Effector CD8-positive, alpha-beta T cell (primary cell): ENCODE measurements at places on chromosomes 3 and 15.

- no peak for DNase-seq
Measured at GRCh38 chr15:32872621-32873283, 154.9 kb downstream of the GREM1 start.

GRCh38 chr3:159898147-159898546, 90.5 kb upstream of the IL12A start:
- DNase-seq = no peak

DNA sequence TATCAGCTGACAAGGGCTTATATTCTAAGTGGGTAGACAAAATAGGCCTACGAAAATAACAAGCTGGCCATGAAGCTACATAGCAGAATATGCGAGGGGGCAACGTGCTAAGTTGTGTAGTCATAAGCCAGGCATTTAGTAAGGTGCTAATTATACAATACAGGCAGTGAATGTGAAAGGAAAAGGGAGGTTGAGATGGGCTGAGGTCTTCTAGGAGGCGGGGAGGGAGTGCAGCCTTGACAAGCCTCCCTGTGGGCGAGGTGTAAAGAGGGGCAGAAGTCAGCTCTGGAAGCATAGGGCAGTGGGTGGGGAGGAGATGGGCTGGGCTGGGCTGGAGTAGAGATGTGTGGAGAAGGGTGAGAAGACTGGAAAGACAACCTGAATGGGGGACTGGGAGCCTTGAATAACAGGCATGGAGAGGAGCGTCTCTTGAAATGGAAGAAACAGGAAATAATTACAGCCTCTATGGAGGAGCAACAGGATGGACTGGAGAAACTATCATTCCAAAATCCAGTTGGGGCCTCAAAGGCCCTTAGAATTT, 1.2 kb downstream of the TIGIT start:
- DNase-seq = no peak

DNA sequence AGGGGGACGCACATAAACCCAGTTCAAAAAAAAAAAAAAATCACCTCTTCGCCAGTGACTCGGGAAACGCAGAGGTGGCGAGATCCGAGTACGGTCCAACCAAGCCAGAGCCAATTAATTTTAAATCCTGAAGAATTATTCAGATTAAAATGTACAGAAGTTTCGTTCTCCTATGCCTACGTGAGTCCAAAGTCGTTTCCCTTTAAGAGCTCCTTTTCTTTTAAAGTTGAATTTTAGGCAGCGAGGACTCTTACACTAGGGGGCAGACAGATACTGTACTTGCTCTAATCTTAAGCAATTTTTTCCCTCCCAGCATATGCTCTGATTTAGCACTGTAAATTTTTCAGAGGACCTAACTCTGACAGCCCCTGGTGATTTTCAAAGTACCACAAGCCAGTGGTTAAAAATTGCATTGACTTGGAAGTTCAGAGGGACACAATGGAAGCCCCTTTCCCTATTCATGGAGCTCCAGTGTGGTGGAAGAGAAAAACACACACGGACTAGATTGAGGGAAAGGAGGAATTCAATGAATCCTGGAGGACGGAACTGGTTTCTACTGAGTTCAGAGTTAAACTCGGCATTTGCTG, 3.3 kb upstream of the NR2F2 start:
- no peak for DNase-seq

DNA sequence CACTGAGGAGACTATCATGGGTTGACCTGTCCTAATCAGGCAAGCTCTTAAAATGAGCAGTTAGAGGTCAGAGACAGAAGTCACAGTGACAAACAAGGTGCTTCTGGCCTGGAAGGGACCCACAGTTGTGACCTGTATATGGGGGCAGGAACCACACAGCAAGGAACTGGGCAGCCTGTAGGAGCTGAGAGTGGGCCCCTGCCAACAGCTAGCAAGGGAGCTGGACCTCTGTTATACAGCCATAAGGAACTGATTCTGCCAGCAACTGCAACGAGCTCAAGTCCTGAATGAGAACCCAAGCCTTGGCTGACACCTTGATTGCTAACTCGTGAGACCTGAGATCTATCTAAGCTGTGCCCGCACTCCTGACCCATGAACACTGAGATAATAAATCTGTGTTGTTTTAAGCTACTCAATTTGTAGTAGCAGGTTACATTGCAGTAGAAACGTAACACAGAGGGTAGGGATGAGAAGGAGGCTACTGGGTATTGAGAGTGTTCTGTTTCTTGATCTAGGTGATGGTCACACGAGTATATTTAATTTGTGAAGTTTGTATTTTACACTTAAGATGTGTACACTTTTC, 44.5 kb upstream of the MAGI1 start:
- no peak for DNase-seq

DNA sequence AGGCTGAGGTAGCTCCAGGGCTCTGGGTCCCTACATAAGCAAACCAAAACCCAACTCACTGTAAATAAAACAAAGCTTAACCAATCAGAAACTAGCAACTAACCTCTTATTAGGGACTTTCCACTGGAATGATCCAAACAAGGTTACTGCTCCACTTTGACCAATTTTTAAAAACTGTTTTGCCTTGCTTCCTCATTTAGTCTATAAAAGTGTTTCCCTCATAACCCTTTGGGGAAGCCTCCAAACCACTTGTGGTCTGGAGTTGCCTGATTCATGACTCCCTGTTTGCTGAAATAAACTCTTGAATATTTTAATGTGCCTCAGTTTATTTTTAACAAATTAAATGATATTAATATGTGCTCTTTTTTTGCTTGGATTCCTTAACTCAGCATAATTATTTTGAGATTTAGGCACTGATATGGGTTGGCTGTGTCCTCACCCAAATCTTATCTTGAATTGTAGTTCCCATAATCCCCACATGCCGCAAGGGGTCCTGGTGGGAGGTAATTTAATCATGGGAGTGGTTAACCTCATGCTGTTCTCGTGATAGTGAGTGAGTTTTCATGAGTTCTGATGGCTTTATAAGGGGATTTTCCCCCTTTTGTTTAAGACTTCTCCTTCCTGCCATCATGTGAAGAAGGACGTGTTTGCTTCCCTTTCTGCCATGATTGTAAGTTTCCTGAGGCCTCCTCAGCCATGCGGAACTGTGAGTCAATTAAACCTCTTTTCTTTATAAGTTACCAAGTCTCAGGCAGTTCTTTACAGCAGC, 90.6 kb downstream of the CD200R1L start:
- no peak for DNase-seq

- DNase-seq = no peak
Measured at GRCh38 chr15:75028991-75029377, 5.6 kb downstream of the PPCDC start.

DNA sequence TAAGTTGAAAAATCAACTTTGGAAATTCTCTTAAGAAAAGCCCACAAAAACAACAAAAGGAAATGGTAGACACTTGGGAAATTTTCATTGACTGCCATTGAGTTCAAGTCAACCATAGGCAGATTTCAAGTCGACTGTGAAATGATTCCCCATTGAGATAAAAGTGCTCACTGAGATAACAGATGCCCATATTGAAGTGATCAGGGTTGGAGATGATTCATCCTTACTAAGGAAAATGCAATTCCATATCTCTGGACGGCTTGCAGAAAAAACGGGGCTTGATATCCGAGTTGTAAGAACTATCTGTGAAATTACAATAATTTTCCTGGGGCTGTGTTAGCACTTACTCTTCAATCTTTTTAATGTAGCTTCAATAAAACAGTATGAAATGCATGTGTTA, 373.1 kb upstream of the THRB start:
- DNase-seq = no peak

- no peak for DNase-seq
Measured at GRCh38 chr3:25957026-25957425, 167.1 kb downstream of the OXSM start.

DNA sequence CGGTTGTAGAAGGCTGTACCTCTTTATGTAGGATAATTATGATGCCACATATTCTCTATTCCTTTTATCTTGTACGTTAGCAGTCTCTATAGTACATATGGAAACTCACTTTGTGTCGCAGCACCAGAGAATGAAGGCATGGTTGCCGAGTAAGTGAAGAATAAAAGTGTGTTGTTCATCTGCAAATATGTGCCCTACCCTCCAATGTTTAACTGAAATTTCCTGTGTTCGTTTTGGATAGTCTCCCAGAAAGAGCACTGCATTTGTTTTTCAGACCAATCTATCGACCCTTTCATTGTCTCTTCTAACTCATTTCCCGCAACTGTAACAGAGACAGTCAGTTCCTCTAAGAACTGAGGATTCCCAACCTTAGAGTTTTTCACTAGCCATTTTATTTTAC, 592.8 kb downstream of the TUSC7 start:
- no peak for DNase-seq

DNA sequence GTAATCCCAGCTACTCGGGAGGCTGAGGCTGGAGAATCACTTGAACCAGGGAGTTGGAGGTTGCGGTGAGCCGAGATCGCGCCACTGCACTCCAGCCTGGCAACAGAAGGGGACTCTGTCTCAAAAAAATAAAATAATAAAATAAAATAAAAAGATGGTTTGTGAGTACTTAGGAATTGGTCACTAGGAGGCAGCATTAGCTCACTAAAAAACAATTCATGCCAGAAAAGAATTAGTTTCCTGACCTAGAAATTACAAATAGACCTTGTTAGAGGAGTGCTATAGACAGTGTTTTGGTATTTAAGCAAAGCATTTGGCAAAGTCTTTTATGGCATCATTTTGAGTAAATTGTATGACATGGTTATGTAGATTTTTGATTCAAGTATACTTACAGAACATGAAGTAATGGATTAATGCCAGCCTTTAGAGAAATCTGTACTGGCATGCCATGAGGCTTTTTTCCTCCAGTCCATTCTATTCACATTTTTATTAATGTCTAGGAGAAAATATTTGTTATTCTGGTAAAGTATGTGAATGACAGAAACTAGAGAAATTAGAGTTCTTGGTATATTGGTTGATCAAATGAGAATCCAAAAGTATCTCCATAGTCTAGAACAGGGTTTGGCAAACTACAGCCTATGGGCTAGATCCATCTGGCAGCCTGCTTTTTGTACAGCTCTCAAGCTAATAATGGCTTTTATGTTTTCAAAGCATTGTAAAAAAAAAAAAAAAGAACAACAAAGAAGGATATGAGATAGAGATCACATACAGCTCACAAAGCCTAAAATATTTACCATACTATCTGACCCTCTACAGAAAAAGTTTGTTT, 81.6 kb downstream of the LRRC49 start:
- no peak for DNase-seq

DNA sequence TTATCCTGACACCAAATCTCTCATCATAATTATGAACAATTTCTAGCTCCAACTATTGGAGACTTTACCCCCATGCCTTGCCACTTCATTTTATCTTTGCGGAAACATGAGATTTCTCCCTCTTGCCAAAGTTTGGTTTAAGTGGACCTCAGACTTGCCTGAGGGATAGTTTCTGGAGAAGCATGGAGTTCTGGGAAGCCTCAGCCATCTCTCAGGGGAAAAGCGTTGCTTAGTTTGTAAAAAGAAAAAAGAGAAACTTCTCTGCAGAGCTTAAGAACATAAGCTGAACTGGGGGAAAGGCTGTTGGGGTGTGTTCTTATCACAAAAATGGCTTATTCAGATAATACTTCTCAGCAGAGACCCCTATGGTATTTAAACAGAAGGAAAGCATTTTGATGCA, 347.4 kb upstream of the ADAMTS9 start:
- no peak for DNase-seq

DNA sequence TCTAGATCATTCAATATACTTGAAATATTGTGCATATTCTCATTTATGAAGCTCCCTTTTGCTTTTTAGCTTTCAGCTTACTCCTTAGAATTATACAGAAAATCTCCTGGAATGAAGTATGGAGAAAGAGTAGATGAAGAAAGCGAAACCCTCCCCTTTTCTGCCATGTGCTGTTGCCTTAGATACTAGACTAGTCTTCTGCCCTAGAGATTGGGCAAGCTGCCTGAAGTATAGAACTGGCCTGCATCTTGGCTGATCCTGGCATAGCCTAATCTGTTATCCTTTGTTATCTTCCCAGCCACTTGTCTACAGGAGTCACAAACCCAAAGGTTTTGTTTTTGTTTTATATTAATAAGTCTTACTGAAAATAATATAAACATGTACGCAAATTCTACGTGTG, 138.8 kb downstream of the RBPMS2 start:
- no peak for DNase-seq

DNA sequence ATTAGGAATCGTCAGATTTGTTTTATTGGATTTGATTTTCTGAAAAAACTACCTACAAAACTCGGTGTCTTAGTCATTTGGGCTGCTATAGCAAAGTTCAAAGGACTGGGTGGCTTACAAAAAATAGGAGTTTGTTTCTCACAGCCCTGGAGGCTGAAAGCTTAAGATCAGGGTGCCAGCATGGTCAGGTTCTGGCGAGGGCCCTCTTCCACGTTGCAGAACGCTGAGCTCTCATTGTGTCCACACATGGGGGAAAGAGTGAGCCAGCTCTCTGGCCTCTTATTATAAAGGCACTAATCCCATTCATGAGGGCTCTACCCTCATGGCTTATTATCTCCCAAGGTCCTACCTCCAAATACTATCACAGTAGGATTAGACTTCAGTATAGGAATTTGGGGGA, 40.6 kb upstream of the MRPS22 start:
- DNase-seq = no peak

GRCh38 chr3:136708333-136708985, 43.7 kb downstream of the STAG1 start:
- no peak for DNase-seq

DNA sequence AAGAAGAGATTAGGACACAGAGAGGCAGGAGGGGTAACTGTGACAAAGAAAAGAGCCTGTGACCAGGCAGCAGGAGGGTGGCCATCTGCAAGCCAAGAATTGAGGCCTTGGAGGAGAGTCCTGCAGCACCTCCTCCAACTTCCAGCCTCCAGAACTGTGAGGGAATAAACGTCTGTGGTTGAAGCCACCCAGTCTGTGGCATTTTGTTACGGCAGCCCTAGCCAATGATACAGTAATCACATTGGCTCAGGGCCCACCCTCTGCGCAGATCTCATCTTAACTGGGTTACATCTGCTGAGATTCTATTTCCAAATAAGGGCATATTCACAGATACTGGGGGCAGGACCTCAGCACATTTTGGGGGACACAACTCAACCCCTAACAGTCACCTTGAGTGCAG, 11.3 kb downstream of the SELENOS start:
- DNase-seq = no peak

DNA sequence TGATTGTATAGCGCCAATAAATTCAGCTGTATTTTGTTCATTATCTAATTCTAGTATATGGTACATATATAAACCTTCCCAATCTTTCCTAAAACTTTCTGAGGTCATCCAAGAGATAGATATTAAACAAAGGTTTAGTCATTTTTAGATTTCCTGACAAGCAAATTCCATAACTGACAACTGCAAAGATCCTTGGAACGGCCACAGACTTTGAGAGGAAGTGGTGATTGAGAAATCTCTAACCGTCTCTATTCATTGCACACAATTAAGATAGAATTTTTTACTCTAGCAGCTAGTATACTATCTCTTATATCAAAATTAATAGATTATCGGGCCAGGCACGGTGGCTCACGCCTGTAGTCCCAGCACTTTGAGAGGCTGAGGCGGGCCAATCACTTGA, 4.7 kb downstream of the CSNK1G1 start:
- DNase-seq = no peak

DNA sequence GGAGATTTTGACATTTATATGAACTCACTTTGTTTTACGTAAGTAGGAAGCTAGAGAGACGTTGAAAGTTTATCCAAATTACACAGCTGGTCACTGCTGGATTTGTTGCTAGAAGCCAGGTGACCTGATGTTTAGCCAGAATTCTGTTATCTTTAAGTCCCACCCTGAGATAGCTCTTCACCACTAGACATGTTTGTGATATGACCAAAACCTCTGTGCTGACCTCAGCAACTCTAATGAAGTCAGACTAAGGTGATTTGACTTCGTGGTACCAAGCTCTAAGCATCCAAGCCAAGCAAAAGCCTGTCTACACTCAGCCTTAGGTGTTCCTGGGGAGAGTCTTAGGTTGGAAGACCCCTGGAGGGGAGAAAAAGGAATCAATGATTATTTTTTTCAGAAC, 102.4 kb downstream of the ARRDC4 start:
- DNase-seq = no peak
